ENCODE measurements at places on chromosomes 5 and 9. TPM values are rescaled to one million over a fixed set of nuclear protein-coding genes. Genes with fewer than 3 reads are reported as not detected.

GRCh38 chr5:178069909-178070308, 43.4 kb upstream of the N4BP3 start:
- DNase-seq: no peak

FCHO2 gene
- total RNA-seq: 35.3 TPM

HMHB1 gene
- not detected for total RNA-seq

DNA sequence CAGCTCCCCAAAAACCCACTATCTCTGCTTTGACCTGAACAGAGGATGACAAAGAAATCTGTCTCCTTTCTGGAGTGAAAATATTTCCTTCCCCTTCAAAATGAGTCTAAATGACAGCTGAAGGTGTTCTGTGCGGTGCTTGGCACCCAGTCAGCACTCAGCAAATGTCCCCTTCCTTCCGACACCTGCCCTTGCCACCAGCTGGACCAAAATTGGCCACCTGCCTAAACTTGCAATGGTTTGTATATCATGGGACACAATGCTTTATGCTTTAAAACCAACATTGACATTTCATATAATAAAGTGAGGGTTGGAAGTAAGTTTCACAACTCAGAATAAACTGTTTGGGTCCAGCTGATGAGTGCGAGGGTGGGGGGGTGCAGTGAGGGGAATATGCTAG, 7.5 kb upstream of the TTC1 start:
- no peak for DNase-seq

DNA sequence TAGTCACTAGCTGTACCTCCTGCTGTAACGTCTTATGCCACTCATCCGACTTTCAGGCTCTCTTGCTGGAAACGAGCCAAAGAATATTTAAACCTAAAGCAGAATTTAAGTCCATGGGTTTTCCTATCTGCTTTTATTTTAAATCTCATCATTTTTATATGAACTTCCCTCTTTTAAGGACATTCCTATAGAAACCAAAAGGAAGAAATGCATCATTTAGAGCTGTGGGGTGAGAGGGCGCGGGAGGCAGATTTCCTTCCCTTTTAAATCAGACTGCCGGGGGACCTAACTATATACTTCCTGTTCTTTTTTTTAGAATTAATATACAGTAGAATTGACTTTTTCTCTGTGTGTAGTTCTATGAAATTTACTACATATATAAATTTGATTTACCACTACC, 468.8 kb downstream of the BNC2 start:
- DNase-seq: no peak

- DNase-seq: no peak
Observed at GRCh38 chr9:33293782-33294181, 3.5 kb downstream of the NFX1 start.

DNA sequence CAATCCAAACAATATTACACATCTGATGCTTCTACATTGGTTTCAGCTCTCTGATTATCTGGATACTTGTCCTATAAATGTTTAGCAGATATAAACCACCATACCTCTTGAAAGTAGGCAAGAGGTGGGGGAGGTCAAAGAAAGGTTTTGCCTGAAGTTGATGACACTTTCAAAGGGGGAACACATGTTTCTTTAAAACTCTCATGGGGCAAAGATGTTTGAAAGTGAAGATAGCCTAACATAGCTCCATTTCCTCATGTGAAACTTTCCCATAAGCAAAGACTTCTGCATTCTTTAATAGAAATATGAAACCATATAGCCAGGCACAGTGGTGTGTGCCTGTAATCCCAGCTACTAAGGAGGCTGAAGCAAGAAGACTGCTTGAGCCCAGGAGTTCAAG, 62.1 kb downstream of the CETN3 start:
- no peak for DNase-seq

CLIC3 gene
- 4.8 TPM for total RNA-seq

DNA sequence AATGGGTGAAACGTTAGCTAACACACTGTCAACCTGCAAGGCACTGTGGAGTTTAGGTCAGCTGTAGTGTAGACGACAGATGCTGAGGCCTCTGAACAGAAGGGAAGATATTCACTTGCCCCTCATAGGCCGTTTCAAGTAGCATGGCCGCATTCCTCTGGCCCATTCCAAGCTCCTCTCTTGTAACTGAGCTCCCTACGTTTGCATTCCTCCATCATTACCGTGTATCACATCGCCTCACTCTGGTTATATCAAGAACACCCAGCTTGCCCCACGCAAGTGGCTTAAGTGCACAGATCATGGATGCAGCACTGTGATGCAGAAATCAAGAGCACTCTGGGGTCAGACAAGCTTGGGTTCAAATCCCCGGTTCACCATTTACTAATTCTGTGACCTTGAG, 43.3 kb downstream of the PRELID2 start:
- no peak for DNase-seq

DNA sequence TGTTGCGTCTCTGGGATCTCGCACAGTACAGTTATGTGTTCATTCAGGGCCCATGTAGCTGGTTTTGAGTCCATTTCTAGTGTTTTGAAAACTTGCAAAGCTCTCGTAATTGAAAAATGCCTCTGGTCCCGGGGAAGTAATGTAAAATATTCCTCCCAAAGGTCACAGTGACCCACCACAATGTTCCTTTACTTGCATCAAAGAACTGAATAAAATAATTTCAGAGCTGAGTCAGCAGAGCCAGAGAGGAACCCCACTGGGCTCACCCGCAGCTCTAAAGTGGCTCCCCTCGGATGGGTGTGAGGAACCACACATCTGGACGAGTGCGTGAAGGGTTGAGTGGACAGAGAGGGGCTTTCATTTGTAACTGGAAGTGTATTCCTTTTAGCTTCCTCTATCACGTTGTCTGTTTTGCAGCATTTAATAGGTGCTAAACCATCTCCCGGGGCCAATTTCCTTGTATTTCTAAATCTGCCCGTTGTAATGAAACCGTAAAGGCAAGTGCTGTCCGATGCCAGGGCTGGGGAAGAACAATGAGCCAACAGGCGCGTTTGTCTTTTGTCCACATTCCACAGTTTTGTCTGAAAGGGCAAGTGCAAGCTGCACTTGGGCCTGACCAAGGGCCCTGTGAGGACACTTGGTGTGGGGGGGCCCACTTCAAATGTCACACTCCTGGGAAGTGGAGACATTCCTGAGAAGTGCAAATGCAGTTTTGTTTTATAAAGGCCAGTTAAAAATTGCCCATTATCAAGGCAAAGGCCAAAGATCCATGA, 29.9 kb downstream of the COL5A1 start:
- no peak for DNase-seq

PCA3 gene
- not detected for total RNA-seq

FBP1 gene
- total RNA-seq: 0.51 TPM

DNA sequence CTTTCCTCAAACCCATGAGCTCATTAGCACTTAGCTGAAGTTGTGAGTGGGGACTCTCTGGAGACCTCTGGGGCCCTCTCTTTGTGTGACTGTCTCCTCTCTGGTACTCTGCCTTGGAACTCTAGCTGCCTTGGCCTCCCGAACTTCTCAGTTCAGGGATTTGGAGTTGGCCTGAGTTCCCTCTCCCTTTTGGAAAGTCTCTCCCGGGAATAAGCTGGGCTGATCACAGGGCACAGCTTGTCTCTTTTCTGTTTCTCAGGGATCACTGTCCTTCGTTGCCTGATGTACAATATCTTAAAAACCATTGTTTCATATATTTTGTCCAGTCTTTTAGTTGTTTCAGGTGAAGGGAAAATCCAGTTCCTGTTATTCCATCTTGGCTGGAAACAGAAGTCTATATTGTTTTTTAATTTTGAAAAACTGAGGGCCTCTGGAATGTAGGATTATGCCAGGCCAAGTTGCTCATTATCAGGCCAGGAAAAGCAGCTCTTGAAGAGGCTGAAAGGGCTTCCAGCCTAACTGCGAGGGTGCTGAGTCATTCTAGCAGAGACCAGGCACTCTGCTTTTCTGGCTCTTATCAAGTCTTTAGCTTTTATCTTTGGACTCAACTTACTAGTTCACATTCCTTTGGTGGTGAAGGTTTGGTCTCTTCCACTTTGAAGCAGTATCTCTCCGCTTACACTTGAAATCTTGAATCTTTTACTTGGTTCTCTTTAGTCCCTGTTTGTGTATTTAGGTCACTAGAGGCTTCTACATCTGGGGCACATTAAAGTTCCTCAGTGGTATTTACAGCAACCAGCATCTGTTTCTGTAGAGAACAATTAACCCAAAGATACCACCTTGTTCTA, 8.4 kb upstream of the RGS3 start:
- peak; percentile 67 for DNase-seq

DNA sequence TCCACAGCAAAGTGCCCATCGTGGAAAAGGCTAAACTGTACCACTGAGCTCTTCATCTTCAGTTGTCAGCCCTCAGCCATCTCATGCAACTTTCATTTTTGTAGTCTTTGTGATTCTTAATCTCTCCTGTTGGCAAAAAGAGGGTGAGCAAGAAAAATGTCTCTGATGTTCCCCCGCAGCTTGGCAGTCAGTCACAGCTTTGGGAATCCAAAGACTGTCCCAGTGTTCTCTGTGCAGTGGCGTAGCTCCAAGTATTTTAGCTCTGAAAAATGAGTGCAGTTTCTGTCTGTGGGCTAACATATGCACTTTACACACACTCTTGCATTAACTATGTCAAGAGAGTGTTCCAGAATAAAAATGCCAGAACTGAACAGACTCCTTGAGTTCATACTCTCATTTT, 372.2 kb downstream of the TMEM232 start:
- DNase-seq: no peak

- no peak for DNase-seq
Observed at GRCh38 chr9:36827593-36827992, 206.5 kb downstream of the PAX5 start.

RNF180 gene
- 12.9 TPM for total RNA-seq

DNA sequence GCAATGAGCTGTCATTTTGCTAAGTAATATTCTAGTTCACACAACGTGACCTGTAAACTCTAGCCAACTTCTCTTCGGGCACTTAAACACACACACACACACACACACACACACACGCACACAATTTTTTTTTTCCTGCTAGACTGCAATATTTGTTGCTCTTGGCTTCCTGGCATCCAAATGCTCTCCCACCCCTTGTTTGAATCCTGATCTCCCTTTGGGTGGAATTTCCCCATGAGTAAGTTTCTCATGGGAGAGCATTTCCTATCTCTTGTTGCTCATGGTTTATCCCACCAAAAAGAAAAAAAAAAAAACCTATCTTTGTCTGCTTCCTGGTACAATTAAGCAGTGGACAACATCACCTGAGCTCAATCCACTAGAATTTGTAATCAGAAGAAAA, 54.7 kb upstream of the TSLP start:
- DNase-seq: no peak

- no peak for DNase-seq
Observed at GRCh38 chr5:149628221-149628620, 46.9 kb downstream of the ARHGEF37 start.

GRXCR2 gene
- not detected for total RNA-seq

SV2C gene
- total RNA-seq: 0.20 TPM

GRCh38 chr5:90214991-90215390, 194.6 kb downstream of the CETN3 start:
- no peak for DNase-seq

DNA sequence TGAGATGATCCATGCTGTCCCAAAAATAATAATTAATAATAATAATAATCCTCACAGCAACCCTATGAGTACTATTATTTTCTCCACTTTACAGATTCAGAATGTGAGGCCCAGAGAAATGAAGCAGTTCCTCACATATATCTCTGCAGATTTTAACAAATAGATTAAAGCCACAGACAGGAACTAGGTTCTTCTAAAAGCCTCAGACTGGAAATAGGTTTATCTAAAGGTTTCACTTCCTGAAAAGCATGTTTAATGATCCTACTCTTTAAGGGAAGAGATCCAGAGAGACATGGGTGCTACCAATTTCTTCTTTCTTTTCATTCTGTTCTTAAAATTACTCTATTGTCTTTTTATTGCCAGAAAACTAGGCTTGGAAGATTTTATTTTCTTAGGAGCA, 1079.4 kb upstream of the COX7C start:
- DNase-seq: no peak

DNA sequence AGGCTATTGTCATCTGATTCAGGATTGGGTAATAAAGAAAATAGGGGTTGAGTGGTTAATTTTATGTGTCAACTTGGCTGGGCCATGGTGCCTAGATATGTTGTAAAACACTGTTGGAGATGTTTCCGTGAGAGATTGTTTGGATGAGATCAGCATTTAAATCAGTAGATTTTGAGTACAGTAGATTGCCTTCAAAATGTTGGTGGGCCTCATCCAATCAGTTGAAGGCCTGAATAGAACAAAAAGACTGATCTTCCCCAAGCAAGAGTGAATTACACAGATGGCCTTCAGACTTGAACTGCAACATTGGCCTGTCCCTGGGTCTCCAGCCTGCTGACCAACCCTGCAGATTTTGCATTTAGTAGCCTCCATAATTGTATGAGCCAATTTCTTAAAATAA, 401.3 kb upstream of the KIF2A start:
- no peak for DNase-seq

KIAA0825 gene
- 4.1 TPM for total RNA-seq

KIF12 gene
- total RNA-seq: not detected

DNA sequence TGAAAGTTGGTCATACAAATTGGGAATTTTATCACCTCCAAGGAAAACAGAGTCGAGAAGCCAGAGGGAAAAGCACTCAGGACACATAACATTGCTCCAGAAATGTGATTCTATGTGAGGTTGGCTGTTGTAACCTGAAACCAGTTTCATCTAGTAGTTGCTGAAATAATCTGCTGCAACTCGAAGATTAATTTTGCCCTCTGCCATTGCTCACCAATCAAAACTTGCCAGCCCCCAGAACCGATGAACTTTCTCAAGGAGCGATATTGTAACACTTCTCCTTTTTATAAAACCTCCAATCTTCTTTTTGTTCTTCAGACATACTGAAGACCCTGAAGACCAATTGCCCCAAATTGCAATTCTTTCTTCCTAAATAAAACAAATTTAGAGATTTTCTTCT, 31.1 kb downstream of the C5orf58 start:
- DNase-seq: no peak

CNTNAP3 gene
- total RNA-seq: 7.5 TPM

DNA sequence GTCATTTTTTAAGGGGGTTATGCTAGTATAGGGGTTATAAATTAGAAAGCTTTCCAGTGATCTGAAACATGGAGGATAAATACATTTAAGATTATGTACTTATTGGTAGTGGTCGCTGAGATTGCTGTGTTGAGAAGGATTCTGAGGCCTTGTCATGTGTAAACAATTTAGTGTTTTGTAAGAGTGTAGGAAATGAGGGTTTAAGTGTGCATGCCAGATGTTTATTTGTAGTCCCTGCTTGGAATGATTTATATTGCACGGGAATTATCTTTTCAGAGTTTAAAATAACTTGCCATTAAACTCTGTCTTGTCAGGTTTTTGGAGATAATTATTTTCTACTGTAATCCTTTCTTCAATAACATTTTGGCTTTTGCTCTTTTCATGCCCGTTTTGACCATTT, 19.4 kb downstream of the ZNF618 start:
- DNase-seq: no peak

DNA sequence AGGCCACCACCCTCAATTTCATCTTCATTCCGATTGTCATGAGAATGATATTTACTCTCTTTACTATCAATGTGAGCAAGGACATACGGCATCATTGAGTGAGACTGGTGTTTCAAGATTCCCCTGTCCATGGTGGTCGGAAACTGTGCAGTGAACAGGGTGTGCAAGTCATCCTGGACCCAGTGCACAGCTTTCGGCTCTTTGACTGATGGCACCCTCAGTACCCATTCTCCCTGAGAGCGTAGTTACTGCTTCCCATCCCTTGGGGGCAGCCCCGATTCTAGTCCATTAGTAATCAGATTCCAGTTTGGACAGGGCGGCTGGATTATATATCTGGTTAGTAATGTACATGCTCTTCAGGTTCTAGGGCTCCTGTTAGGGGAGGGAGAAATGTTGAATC, 61.7 kb upstream of the SUB1 start:
- no peak for DNase-seq

GRCh38 chr9:76107482-76107881, 217.0 kb downstream of the PCSK5 start:
- DNase-seq: peak; percentile 48
